ENCODE measurements at places on chromosomes 7 and 10. TPM values are rescaled to one million over a fixed set of nuclear protein-coding genes. Genes with fewer than 3 reads are reported as not detected.

Gene COL28A1
- total RNA-seq = 1.5 TPM

- H3K27ac ChIP-seq = no peak overlapping the region
- no peaks in the 10 kb centered on the region for H3K4me1 ChIP-seq
- no peak for DNase-seq
- no peaks in the 10 kb centered on the region for H3K36me3 ChIP-seq
Observed at GRCh38 chr7:84677117-84677732, 482.6 kb upstream of the SEMA3A start.

DNA sequence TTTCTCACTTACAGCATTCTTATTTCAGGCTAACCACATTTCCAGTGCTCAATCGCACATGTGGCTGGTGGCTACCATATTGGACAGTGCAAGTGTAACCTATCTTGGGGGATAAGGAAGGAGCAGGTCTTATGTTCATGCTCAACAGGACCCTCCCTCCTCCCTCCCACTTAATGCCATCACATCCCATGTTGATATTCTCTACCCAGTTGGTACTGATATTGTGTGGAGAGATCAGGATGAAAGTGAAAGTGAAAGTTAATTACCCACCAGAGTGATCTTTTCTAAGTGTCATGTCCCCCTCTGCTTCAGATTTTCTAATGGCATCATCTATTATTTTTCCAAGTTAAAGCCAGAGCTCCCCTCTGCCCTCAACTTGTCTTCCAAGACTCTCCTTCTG, 91.6 kb downstream of the BMPER start:
- no peaks in the 10 kb centered on the region for H3K27me3 ChIP-seq
- H3K4me3 ChIP-seq = no peak overlapping the region
- no peak overlapping the region for H3K27ac ChIP-seq
- DNase-seq = no peak
- H3K36me3 ChIP-seq = no peaks in the 10 kb centered on the region

DNA sequence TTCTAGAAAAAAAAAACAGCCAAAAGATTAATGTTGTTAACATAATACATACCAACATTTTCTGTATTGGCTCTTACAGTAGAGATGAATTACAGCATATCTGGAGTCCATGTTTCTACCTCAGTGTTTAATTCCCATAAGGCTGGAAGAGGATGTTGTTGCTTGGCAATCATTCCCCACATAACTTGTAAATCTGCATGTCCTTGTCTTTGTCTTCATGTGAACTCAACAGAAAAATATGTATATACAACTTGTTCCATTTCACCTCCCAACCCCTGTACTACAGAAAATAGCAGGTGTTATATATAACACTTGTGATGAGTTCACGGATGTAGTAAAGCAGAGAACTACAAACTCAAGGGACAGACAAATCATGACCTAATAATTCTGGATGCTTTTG, 160.9 kb upstream of the SEMA3C start:
- DNase-seq = no peak
- no peak overlapping the region for H3K4me3 ChIP-seq
- no peak overlapping the region for H3K27ac ChIP-seq

- DNase-seq = no peak
- H3K36me3 ChIP-seq = no peaks in the 10 kb centered on the region
- H3K4me1 ChIP-seq = no peaks in the 10 kb centered on the region
- H3K27me3 ChIP-seq = no peaks in the 10 kb centered on the region
- no peak overlapping the region for H3K4me3 ChIP-seq
Observed at GRCh38 chr7:19557726-19558465, 150.9 kb downstream of the POLR1F start.

Gene FEZF1
- total RNA-seq = not detected

Gene AGR2
- total RNA-seq = not detected

Gene ITGA8
- 6.4 TPM for total RNA-seq

DNA sequence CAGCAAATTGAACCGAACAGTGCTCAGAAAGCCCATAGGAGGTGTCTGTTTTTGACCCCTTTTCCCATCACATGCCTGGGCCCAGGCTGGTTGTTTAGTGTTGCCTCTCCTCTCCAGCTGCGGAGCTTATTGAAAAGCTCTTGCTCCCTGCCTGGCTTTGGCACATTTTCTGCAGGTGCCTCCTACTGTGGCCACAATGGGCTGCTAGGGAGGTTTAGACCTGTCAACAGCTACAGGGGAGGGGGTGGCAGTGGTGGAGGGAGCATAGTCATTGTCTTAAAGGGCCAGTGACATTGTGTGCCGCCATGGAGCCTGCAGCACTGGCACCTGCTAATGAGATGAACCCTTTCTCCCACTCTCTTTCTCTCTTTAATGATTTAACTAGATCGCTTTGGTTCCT, 13.2 kb upstream of the ENO4 start:
- no peaks in the 10 kb centered on the region for H3K27me3 ChIP-seq
- peak overlapping the region; percentile 23 for H3K27ac ChIP-seq
- H3K4me1 ChIP-seq = peaks cover 9% of the 10 kb centered on the region
- peak; percentile 34 for DNase-seq
- no peaks in the 10 kb centered on the region for H3K36me3 ChIP-seq
- no peak overlapping the region for H3K4me3 ChIP-seq

- H3K36me3 ChIP-seq = no peaks in the 10 kb centered on the region
- peak; percentile 74 for DNase-seq
- H3K4me3 ChIP-seq = no peak overlapping the region
Observed at GRCh38 chr10:76456197-76456596, 1024.8 kb downstream of the LRMDA start.
